ENCODE measurements at places on chromosomes 2 and 18.

- no peak for DNase-seq
These were observed 368.9 kb downstream of the PID1 start for GRCh38 chr2:228902176-228902575.

- DNase-seq, result no peak
These were observed 23.9 kb upstream of the GPR155 start for GRCh38 chr2:174510583-174511189.

GRCh38 chr2:222837643-222838056 is 23.2 kb upstream of the ACSL3 start:
- DNase-seq, result no peak

DNA sequence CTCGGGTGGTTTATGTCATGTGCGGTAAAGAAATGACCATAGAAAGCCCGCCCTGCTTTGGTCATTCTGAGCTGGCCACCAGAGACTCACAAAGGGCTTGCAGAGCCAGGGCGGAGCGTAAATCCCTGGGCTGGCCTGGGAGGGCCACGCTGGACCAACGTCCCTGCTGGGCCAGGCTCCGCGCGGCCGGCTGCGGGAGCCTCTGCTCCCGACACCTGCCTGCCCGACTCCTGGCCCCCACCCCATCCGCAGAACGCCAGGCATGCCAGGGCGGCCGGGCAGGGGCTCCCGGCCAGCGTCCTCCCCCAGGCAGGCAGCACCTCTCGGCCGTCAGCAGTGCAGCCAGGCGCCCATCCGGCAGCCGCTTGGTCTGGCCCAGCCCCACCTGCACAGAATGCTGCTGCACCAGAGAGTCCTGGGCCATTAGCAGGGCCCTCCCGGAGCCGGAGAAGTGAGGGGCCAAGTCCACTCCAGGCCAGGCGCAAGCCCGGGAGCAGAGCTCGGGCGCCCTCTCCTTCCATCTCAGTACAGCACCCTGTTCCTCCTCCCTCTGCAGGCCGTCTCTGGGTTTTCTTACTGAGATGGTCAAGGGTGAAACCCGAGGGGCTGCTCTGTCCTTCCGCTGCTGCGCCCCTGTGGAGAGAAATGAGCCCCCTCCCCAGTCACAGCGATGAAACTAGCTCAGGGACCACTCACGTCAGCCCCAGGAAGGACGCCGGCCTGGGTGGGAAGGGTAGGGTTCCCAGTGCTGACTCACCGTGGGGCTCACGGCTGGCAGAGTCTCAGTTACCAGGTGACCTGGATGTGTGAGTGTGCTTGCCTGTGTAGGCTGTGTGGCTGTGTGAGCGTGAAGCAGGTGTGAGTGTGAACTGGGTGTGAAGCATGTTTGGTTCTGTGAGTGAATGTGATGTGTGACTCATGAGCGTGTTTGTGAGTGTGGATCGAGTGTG is 83.3 kb downstream of the PTGR3 start:
- no peak for DNase-seq

GRCh38 chr2:129575880-129576279 is 403.6 kb upstream of the RAB6C start:
- DNase-seq, result no peak

Data from activated CD4-positive, alpha-beta T cell treated with anti-CD3 and anti-CD28 coated beads, Interleukin-10, Interleukin-2, amounts not matched to agents 100 ng/mL and 50 ng/mL, durations not matched to agents 16 hours and 8 hours (primary cell).